ENCODE measurements at places on chromosomes 16 and 17. TPM values are rescaled to one million over a fixed set of nuclear protein-coding genes. Genes with fewer than 3 reads are reported as not detected.

The KRT36 gene
- total RNA-seq = not detected

The GCGR gene
- total RNA-seq = 0.18 TPM

The HS3ST4 gene
- not detected for total RNA-seq

The GP1BA gene
- not detected for total RNA-seq

The TP53TG3C gene
- 0.24 TPM for total RNA-seq

The CCDC40 gene
- total RNA-seq = 7.2 TPM

The RNFT1 gene
- 12.8 TPM for total RNA-seq

The ADAD2 gene
- total RNA-seq = not detected

The TNFRSF13B gene
- not detected for total RNA-seq

The QPRT gene
- total RNA-seq = 0.76 TPM

The TMEM94 gene
- total RNA-seq = 49.8 TPM

The MYO15B gene
- 63.8 TPM for total RNA-seq

The ATAD5 gene
- total RNA-seq = 3.8 TPM

The GNAO1 gene
- total RNA-seq = 0.38 TPM

The BCL6B gene
- not detected for total RNA-seq

The IL4R gene
- total RNA-seq = 37.0 TPM

The MATCAP1 gene
- 4.3 TPM for total RNA-seq

The USP43 gene
- total RNA-seq = 4.3 TPM

The MT3 gene
- 0.28 TPM for total RNA-seq

The PMP22 gene
- 255 TPM for total RNA-seq

The RHBDL3 gene
- total RNA-seq = 4.3 TPM

The PRRT2 gene
- total RNA-seq = 0.48 TPM

The NTN3 gene
- total RNA-seq = not detected

The SRL gene
- total RNA-seq = 0.02 TPM

The CFAP97D1 gene
- total RNA-seq = not detected

The CLEC10A gene
- not detected for total RNA-seq

The CDRT15 gene
- total RNA-seq = not detected

The PRR35 gene
- 0.18 TPM for total RNA-seq

The MYH10 gene
- 23.7 TPM for total RNA-seq

The SPNS3 gene
- total RNA-seq = 0.06 TPM

The HOXB2 gene
- total RNA-seq = 0.55 TPM

The CCDC154 gene
- total RNA-seq = 0.11 TPM

The PRR15L gene
- total RNA-seq = 0.54 TPM

The DNAAF1 gene
- 0.20 TPM for total RNA-seq

The P2RX1 gene
- total RNA-seq = not detected

The CIBAR2 gene
- total RNA-seq = not detected

The NRN1L gene
- total RNA-seq = 0.32 TPM

The GDPD3 gene
- total RNA-seq = 2.0 TPM

The PERCC1 gene
- total RNA-seq = not detected

The MARVELD3 gene
- total RNA-seq = 0.47 TPM

All from A549 treated with CORT108297 at 1 μM for 4 hours (cell line).